ENCODE measurements at places on chromosomes 3 and 15.

DNA sequence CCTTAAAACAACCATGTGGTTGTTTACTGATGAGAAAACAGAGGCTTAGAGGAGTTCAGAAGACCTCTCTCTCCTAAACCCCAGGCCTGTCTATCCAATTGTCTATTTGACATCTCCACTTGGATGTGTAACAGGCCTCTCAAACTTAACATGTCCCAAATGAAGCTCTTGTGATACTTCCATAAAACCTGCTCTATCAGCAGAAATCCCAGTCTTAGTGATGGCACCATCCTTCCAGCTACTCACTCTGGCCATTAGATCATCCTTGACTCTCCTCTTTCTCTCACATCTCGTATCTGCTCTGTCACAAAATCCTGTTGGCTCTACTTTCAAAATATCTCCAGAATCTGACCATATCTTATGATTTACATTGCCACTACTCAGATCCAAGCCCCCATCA lies 28.8 kb downstream of the EHHADH start:
- no peak for DNase-seq

DNA sequence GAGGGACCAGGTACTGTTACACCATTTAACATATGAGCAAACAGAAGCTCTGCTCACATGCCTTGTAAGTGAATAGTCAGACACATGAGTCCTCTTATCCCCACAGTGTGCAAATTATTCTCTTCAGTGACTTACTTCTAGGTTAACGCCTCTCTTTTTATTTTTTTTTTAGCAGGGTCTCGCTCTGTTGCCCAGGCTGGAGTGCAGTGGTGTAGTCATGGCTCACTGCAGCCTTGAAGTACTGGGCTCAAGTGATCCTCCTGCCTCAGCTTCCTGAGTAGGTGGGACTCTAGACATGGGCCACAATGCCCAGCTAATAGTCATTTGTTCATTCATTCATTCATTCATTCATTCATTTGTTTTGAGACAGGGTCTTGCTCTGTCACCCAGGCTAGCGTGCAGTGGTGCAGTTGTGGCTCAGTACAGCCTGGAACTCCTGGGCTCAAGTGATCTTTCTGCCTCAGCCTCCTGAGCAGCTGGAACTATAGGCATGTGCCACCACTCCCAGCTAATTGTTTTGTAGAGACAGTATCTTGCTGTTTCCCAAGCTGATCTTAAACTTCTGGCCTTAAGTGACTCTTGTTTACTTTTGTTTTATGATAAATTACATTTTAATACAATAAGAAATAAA lies 94.7 kb downstream of the LRRC28 start:
- DNase-seq = no peak

GRCh38 chr3:198028718-198029117 lies 68.7 kb downstream of the LMLN start:
- DNase-seq = peak; percentile 61

DNA sequence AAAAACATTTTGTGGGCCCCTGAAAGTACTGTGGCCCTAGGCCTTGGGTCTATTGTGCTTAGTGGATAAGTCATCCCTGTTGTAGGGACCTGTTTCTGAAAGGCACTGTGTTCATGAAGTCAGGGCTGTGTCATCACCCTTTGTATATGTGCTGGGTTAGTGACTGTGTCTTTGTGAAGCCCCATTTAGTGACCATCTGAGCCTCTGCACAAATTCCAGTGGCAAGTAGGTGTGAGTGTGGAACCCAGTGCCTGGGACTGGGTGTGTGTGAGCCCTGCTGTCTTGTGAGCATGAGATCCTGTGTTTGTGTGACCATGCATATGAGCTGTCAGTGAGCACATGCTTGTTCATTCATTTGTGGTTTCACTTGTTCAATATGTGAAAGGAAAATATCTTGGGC lies 1.2 kb upstream of the HYAL1 start:
- DNase-seq = no peak

GRCh38 chr3:184647405-184647936 lies 64.4 kb downstream of the MAGEF1 start:
- no peak for DNase-seq

GRCh38 chr15:92346063-92346462 lies 47.6 kb upstream of the ST8SIA2 start:
- DNase-seq = no peak

GRCh38 chr3:66400411-66401156 lies 100.2 kb downstream of the LRIG1 start:
- no peak for DNase-seq

Measured in brain microvascular endothelial cell (primary cell).